NCI-H1105 (cell line): ENCODE measurements at places on chromosomes 6 and 20.

DNA sequence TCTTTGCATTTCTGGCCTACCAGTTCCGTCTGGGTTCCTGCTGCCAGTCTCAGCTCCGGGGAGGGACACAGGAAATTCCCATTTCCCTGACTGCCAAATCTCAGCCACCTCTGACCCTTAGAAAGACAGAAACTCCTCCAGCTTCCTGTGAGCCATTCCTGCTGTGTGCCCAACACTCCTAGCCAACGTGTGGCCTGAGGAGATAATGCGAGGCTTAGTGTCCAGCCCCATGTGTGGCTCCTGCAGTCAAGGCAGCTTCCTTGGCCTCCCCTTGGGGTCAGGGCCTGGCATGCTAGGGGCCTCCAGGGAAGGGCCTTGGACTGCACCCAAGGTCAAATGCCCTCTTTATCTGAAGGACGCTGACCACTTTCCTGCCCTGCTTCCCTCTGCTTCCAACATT lies 45.1 kb downstream of the MAFB start:
- DNase-seq, result no peak

GRCh38 chr20:59668926-59669850 lies 64.8 kb downstream of the PHACTR3 start:
- DNase-seq, result no peak

DNA sequence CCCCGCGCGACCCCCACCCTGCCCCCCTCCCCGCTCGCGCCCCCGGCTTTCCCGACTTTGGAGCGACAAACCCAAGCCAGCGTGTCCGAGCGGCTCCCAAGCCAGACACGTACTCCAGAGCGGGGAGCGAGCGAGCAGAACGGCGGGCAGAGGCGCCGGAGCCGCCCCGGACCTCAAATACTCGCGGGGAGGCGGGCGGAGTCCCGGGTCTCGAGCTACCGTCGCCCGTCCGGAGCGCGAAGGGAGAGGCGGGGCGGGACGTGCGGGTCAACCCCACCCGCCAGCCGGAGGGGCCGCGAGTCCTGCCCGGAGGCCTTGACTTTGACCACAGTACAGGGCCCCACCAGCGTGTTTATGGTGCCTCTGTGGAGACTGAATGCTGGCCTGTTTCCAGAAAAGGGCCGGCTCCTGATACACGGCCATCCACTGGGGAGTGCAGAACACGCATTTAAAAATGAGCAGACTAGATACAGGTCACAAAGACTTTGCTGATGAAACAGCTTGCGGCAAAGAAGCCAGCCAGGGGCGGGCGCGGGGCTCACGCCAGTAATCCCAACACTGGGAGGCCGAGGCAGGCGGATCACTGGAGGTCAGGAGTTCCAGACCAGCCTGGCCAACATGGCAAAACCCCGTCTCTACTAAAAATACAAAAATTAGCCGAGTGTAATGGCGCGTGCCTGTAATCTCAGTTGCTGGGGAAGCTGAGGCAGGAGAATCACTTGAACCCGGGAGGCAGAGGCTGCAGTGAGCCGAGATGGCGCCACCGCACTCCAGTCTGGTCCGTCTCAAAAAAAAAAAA lies at the start of gene SERPINB6:
Gene SERPINB6, minus strand, starts transcription at position 148 of the 799 bp plus-strand sequence. CDS start 12,235 bp downstream, outside the sequence.
- peak; percentile 32 for DNase-seq

GRCh38 chr6:29892696-29893095 lies 49.6 kb upstream of the HLA-A start:
- DNase-seq, result no peak

DNA sequence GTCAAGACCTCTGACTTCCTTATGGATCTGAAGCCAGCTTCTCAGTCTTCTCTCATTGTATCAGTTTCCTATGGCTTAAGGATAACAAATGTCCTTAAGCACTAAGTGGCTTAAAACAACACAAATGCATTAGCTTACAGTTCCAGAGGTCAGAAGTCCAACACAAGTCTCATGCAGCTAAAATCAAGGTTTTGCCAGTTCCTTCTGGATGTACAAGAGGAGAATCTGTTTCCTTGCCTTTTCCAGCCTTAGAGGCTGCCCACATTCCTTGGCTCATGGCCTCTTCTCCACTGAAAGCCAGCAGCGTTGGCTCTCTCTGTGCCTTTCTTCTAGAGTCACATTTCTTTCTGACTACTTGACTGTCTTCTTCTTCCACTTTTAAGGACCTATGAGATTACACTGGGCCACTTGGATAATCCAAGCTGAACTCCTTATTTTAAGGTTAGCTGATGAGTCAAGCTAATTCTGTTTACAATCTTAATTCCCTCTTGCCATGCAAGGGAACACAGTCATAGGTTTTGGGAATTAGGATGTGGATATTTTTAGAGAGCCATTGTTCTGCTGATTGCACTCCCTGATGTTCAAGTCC lies 179.0 kb downstream of the BCAS1 start:
- no peak for DNase-seq

DNA sequence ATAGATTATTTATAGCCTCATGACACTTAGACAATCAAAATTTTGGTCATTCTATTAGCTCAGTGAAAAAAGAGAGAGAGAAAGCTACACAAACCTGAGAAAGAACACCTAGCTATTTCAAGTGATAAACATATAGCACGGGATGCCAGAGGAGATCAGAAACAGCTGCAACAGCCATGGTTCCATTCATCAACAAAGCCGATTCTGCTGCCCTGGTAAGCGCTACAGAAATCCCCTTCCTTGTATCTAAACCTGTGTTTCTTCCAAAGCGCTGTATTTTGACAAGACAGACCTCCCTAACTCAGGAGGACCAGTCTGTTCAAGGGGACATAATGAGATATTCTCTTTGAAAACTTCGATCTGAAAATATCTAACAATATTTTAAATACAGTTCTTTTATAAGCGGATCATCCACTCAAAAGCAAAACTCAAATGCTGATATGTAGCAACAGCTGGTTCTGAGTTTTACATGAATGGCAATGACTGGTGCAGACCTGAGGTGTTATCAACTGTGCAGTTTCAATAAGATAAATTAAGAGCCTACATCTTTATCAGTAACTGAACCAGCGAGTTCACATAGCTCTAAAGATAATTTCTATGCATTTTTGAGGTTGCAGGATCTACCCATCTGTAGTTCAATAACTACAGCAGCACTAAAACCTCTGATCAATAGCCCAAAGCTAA lies 447.8 kb downstream of the FRK start:
- DNase-seq, result no peak

- DNase-seq, result no peak
Observed at GRCh38 chr6:168014428-168014827, 17.0 kb downstream of the KIF25 start.

GRCh38 chr6:39339868-39340550 lies 17.5 kb upstream of the KCNK16 start:
- peak; percentile 87 for DNase-seq

DNA sequence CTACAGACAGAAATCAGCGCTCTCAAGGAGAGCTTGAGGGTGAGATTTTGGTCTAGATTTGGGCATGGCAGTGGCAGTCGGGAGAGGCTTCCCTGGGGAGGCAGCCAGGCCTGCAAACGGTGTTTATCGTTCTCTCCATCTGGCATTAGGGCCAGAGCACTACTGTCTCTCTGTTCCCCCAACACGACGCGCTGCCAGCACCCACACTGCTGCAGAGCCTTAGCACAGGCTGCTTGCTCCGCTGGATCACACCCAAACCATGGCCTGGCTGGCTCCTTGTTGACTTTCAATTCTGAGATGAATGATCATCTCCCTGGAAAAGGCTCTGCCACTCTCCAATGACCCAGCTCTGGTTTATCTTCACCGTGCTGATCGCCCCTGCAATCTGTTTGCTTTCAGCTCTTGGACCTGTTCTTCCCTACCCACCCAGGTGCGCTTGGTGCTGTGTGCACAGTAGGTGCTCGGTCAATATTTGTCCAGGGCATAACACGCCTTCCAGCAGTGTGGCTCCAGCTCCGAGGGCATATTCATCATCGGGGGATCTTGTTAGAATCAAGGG lies 106.1 kb downstream of the TFAP2C start:
- DNase-seq, result no peak

GRCh38 chr6:17281497-17282481 lies 628 bp downstream of the RBM24 start:
- DNase-seq, result no peak

DNA sequence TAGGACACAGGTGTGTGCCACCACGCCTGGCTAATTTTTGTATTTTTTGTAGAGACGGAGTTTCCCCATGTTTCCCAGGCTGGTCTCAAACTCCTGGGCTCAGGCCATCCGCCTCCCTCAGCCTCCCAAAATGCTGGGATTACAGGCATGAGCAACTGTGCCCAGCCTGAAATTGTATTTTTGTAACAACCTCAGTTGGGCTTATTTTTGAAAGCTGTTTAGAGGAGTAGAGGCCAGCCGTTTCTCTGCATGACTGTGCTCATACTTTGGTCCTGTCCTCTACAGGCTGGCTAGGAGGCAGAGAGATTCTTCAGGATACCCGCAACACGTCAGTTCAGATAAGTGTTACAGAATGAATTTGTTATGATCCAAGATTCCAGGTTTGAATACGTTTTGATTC lies 22.1 kb downstream of the CAGE1 start:
- DNase-seq, result no peak

- DNase-seq, result no peak
Observed at GRCh38 chr6:104795363-104795762, 64.4 kb downstream of the HACE1 start.

DNA sequence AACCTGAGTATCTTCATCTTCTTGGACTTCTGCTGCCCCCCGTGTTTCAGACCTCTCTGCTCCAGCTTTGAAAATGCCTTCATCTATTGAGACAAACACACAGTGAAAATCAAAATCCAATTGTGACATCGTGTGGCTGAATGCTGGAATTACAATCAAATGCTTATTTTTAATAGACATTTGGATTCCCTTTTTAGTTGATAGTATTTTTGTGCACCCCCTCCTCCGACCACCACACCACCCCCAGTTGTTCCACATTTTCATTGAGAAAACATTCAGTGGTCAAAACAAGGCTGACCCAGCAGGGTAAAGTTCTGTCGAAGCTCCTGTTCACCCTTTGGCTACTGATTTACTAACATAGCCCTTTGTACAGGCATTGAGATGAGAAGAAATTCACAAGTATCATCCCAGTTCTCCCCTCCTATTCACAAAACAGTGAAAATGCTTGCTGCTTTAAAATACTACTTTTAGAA lies 79.0 kb downstream of the NRSN1 start:
- peak; percentile 30 for DNase-seq

GRCh38 chr6:16999491-17000436 lies 102.1 kb upstream of the STMND1 start:
- no peak for DNase-seq

DNA sequence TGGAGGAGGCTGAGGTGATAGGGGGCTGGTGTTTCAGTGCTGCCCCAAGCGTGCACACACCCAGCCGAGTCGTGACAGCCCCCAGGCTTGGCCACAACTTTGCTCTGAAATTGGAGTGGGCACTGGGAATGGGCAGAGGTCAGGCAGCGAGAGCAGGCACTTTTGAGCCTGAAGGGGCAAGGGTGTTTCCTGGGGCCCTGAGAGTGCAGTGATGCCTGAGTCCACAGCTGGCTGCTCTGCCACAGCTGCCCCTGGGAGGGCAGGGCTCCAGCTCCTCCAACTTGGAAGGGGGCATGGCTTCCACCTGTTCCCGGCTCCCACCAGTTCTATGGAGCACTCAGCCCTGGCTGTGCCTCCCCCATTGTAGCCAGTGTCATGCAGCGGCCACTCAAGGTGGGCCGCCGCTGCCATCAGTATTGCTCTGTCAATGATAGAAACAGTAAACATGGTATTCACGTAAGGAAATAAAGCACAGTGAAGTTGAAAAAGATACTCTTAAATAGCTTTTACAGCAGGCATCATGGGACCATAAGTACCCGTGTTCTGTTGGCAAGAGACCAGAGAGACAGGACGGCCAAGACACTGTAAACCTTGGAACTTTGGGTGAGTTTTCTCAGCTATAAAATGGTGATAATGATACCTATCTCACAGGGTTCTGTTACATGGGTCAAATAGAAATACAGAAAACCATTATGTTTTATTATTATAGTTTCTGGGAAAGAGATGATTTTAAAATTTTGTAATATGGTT lies 108.9 kb downstream of the THEMIS start:
- DNase-seq, result no peak

DNA sequence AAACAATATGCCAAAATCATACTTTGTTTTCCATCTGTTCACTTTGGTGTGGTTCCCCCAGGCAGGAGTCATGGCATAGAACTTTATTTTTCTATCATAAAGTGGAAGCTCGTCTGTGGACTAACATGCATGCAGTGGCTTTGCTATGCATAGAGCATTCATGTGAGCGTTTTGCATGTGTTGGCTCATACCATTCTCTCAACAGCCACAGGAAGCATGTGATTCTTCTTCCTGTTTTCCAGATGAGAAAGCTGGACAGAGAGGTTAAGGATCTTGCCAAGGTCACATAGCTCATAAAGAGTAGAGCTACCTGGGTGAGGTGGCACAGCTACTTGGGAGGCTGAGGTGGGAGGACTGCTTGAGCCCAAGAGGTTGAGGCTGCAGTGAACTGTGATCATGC lies 123.4 kb upstream of the HDGFL1 start:
- no peak for DNase-seq

- DNase-seq, result peak; percentile 82
Observed at GRCh38 chr6:39357998-39358686, 35.6 kb upstream of the KCNK16 start.

DNA sequence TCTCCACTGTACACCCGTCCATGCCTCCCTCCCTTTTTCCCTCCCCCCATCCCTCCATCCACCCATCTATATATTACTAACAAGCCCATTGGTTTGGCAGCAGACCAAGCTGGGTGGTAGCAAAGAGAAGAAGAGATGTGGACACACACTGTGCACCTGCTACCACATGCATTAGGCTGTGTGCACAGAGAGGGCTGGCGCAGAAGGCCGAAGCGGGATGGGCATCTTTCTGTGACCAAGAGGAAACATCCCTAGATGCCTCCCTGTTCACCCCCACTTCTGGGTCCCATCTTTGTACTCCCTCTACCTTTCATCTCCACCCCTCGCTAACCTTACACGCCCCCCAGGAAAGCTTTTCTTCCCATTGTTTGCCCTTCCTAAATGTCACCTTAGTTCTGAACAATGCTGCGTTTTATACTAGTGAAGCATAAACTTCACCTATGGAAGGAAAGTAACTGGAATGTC lies 64.9 kb upstream of the AFDN start:
- DNase-seq, result peak; percentile 55

- DNase-seq, result no peak
Observed at GRCh38 chr6:150176152-150176551, 33.3 kb downstream of the PPP1R14C start.

GRCh38 chr20:58778760-58779159 lies 71.9 kb downstream of the GNAS-AS1 start:
- DNase-seq, result no peak
